T-helper 2 cell (primary cell): ENCODE measurements at places on chromosomes 1 and 21.
A peak's percentile ranks its signal among the peaks of the same experiment; 100 is the strongest.

DNA sequence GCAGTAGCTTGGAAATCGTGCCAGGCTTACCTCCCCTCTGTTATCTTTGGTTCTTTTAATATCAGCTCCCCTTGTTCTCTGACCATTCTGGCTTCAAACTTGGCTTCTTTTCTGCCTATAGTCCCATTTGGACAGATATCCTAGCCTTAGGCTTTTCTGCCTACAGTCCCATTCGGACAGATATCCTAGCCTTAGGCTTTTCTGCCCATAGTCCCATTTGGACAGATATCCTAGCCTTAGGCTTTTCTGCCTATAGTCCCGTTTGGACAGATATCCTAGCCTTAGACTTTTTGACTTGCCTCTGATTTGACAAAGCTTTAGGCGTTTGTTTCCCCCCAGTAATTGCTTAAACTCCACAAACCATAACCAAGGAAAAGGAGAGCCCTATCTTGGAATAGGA is 25.6 kb downstream of the CHML start:
- no peak for DNase-seq

DNA sequence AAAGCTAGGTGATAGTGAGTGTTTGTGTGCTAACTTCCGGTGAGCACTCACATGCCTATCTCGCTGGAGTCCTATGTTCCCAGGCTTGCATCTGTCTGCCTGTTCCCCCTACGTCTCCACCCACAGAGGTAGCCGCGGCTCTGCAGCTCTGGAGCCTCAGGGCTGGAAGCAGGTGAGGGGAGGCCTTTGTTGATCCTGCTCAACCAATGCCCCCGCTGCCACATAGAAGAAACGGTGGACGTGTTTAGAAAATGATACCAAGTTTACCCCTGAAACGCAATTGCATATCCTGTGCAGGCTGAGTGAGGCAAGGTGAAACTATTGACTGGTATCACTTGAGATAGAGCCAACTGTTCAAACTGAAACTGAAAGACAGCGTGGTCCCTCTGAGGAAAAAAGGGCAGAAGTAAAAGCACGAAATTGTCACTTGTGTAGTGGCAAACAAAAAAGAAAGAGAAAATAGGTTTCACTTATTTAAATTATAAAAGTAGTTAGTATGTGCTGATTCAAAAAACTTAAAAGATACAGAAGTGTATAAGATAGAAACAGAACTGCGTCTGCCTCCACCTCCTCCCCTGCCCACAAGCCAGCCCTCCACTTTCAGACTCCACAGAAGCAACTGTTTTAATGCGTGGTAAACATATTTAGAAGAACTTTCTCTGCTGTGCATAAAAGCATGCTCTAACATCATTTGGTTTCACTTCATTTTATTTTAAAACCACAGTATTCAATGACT is 38.6 kb upstream of the ETS2 start:
- peak; percentile 61 for DNase-seq

DNA sequence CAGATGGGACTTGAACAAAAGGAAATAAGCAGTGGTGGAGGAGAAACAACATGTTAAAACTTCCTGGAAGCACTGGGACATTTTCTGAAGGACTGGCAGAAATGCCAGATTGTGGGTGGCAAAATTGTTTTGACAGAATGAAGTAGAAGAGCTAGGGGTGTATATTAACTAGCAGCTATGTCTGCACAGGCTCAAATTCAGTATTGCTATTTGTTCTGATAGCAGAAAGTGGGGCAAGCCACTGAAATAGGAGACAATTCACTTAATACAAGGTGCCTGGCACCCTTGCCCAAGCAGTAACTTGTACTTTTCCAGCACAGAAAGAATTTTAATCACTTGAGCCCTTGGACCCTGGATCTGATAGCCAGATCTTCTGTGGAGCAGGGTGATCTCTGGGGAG is 11.8 kb upstream of the PIGM start:
- no peak for DNase-seq

DNA sequence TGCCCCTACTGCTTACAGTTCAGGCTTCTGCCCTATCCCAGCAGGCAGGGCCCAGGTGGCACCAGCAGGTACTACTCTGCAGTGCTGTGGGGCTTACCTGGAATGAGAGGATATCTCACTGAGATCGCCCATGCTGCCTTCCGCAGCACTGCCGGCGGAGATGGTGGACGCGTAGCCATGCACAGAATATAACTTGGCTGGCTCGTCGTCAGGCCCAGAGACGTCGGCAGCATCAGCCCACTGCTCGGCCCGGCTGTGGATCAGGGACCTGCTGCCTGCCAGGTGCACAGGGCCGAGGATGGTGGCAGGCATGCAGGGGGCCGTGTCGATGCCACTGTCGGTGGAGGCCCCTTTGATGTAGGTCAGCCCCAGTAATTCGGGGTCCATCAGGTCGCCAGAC is 190.9 kb downstream of the SIPA1L2 start:
- no peak for DNase-seq

GRCh38 chr1:25037174-25038074 is 107.3 kb upstream of the RUNX3 start:
- DNase-seq, result peak; percentile 82

DNA sequence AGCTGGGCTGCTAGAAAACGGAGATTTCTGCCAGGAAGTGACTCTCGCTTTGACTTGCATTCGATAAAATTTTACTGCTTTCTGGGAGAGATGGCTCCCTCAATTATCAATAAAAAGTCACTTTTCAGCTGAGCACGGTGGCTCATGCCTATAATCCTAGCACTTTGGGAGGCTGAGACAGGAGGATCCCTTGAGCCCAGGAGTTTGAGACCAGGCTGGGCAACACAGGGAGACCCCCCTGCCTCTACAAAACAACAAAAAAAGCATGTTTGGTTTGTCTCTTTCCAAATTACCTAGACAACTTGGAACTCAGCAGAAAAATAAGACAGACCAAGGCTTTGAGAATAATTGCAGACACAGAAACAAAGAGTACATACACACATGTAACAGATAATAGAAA is 12.9 kb upstream of the ENSA start:
- DNase-seq, result no peak

- DNase-seq, result no peak
Observed at GRCh38 chr1:219177363-219177762, 3.7 kb downstream of the LYPLAL1 start.

DNA sequence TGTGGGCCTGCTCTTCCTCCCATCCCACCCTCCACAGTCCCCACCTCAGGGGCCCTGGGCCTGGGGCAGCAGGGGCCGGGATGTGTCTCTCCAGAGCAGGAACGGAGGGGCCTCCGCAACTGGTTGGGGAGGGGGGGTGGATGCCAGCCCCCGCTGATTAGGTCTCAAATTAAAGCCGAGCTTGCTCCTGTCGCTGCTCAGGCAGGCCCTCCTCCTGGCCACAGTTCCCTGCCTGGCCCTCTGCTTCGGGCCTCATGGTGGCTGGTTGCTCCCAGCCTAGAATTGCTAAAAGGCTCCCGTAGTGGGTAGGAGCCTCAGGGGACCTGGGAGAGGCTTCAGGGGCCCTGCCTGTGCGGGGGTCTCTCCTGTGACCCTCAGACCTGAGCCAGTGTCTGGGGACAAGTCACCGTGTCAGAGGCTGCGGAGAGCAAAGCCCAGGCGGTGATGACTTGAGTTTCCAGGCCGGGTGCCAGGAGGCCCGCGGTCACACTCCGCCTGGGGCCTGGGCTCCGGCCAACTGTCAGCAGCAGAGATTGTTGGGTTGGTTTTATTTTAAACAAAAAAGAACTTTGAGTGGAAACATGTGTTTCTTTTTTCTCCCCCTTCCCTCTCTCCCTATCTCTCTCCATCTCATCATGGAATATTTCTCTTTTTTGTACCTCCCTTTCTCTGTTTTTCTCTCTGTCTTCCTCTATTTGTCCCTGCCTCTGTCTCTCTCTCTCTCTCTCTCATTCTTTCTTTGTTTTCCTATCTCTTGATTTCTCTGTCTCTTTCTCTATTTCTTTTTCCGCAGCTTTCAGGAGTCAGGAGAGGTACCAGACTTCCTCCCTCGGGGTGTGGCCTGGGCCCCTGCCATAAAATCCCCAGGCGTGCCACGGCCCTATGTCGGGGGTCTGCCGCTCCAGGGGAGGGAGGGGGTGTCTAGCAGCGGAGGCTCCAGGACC is 20.0 kb upstream of the EPHA2 start:
- no peak for DNase-seq

GRCh38 chr1:27233667-27234048 is 774 bp upstream of the WDTC1 start:
- no peak for DNase-seq

DNA sequence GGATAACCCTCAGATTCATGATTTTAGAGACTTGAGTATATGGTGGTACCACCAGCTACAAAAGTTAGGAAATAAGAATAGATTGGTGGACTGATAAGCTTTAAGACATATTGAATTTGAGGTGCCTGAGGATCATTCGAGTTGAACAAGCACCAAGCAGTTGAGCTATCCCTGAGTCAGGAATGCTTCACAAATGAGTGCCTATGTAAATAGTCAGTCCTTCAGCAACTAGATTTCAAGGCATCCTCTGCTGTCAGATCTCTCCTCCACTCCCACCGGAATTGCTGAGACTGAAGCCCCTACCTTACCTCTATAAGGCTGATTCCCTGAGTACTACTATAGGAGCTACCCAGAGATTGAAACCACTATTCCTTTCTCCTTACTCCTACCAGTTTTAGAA is 7.1 kb downstream of the BTF3L4 start:
- no peak for DNase-seq

- no peak for DNase-seq
Observed at GRCh38 chr1:205989786-205990185, 13.4 kb downstream of the RAB7B start.
